ENCODE measurements at places on chromosomes 7 and 10.

DNA sequence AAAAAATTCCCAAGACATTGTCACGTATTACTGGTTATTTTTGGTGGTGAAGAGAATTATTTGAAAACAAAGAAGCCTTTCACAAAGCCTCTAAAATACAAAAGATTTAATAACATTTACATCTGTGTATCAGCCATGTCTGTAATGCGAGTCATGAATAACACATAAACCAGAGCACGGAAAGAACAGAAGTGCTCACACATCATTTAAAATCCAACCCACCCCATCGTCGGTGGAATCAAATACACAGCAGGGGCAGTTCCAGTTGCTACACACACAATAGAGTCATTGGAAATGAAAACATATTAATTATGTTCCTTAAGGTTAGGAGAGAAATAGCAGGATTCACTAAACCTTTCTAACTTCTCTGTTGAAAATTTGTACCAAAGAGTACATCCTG is 1097.3 kb downstream of the KCNMA1 start:
- no peak for DNase-seq

DNA sequence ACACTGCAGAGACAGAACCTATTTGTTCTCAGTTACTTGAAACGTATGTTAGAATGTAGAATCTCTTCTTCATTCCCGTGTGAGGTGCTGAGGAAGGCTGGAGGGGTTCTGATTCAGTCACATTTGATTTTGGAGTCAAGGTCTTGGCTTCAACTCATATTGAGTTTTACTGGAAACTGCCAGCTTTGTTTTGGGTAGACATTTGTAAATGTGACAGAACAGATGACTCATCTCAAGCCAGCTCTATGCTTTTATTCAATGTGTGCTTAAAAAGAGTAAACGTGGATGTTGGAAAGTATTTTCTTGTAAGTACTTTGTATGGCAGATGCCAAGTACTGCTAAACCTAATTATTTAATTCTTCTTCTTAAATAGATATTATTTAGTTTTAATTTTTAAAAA is 780.8 kb upstream of the C7orf33 start:
- DNase-seq: no peak

- DNase-seq: no peak
Observed at GRCh38 chr7:120089968-120090367, 183.0 kb upstream of the KCND2 start.

DNA sequence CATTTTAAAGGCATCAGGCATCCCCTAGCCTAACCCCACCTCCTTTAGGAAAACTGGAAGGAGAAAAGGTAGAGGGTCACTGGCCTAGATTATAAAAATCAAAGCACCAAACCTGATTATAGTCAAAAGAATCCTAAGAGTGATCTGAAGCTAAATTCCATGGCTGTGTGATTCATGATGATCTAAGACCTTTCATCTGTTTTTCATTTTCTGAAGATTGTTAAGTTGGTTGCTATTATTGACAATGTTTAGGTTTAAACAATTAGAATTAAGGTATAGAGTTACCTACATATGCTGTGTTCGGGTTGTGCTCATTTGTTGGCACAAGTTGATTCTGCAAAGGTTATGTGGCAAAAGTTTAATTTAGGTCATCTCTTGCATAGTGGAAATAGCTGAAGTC is 148.7 kb downstream of the BICC1 start:
- DNase-seq: no peak

GRCh38 chr10:71125749-71126107 is 86.6 kb upstream of the UNC5B start:
- no peak for DNase-seq

DNA sequence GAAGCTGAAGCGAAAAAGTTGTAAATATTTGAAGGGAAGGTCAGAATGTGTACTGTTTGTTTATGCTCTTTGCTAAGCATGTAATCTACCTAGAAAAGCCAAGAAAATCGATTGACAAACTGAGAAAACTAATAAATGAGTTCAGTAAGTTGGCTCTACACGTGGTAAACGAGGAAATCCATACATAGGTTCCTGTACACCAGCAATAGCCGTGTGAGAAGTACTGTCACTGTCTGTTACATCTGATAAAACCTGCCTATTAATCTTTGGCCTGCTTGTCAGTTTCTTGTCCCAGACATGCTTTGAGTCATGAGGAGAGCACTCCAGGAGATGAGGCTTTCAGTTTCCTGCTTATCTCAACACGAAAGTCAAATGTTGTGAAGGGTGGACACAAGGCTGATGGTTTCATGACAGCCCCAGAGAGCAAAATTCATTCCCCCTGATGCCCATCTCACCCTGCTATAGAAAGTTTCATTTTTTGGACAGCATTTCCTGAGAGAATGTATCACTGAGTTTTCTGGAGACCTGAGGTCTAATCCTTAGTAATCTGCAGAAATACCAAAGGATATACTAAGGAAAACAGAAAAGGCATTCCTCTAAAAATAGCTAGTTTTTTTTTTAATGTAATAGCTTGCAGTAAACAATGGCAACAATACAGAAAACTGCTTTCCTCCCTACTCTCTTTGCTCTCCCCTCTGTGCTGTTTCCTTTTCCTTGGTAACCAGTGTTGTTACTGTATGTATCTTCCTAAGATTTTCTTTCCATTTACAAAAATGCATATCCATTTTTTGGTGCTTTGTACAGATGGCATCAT is 18.8 kb downstream of the BMPR1A start:
- DNase-seq: no peak

DNA sequence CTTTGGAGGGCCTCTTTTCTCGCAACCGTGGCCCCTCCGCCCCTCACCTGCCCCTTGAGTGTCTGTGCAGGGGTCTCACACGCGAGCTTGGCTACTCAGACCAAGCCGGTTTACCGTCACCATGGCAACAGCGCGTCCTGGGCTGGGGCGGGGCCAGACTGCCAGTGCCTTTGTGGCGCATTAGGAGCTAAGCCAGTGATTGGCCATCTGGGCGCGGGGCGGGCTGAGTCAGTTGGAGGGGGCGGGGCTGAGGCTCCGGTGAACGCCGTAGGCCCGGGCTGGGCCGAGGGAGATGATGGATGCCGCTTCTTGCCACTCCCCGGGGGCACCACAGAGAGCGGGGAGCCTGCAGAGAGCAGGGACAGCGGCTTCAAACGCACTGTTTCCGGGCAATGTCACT is 48.7 kb upstream of the FXYD4 start:
- DNase-seq: peak; percentile 38

DNA sequence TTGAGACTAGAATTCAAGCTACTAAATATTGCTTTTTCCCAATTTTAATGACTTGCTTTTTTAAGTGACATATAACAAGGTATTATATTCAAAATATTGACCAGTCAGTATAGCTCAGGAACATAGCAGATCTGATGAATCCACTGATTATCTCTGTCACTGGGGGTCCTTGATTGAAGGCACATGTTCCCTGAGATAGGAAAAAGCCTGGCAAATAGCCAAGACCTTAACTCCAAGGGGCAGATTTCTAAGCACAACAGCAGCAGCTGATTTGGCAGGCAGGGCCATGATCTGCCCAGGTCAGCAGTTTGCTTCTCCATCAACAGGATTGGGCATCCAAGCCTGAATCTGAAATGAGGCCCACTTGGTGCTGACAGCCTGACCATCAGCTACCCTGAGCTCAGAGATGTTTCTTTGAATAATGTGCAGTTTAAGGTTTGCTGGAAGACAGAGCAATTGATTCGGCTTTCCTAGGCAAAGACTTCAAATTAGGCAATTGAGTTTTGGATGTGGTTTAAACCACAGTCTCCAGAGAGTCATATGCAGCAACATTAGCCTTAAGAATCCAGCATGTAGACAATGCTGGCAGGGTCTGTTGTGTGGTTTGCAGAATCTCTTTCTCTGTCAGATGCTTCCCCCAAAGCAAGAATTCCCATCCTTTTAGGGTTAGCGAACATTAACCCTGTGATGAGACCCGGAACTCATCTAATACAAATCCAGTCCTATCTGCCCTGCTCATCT is 352.6 kb downstream of the ADRA2A start:
- DNase-seq: no peak
